ENCODE measurements at places on chromosomes 5 and 9. TPM values are rescaled to one million over a fixed set of nuclear protein-coding genes. Genes with fewer than 3 reads are reported as not detected.

HTR4 gene
- total RNA-seq: 0.16 TPM

DNA sequence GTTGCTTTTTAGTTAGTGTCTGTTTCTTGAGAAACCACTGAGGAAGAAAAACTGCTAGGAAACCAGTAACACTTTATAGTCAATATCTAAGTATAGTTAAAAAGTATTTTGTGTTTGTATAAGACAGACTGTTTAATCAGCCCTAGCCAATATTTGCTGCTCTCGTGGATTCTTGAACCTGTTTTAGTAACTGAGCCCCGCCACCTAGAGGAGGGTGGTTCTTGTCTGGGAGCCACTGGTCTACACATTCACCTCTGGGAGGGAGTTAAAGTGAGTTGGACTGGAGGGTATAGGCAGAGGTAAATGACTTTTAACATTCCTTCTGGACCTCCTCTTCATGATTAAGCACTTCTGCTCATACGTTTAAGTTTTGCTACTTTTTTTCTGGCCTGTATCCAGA is 117.2 kb downstream of the SPATA31D1 start:
- DNase-seq: no peak

DNA sequence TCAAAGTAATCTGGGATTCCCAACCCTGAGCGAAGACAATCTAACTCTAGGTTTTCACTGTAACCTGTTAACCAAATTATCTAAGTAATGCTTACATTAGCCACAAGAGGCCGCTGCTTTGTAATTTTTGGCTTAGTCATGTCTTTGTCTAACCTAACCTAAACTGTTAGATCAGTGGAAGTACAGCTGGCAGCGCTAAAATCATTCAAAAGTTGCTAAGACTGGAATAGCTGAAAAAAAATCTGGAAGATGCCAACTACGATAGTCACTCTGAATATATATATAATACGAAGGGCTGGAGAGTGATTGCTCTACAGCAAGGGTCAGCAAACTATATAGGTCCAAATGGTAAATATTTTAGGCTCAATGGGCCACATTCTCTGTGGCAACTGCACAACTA is 60.2 kb downstream of the FBXO38 start:
- DNase-seq: no peak

DNA sequence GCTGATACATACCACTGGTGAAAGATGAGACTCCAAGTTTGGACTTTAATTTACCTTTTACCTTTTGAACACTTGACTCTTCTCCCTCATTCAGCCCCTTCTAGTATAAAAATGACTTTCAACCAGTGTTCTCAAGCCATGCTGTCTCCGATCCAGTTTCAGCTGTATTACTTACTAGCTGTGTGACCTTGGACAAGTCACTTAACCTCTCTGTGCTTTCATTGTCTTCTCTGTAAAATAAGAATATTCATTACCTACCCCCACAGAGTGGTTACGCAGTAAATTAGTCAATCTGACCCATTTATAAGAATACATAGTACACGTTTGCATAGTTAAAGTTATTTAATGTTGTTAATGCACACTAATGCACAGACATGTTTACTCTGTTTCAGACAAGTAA is 12.6 kb upstream of the CEMIP2 start:
- DNase-seq: no peak

DNA sequence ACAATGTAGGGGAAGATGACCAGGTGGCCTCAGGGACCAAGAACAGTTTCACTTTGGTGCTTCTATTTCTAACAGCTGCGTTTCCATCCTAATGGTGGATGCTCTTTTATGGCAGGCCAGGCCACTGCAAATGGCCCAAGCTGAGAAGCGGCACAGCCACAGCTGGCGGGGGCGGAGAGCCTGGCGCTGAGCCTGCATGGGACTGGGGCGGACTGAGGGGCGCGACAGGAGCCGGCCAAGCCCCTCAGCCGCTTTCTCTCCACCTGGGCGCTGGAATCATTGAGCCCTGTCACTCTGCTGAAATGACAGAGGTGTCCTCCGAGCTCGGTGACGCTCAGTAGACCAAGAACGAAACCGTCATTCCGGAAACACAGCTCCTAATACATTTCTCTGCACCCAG is 317.3 kb upstream of the PDE4D start:
- DNase-seq: no peak

PCDHGC3 gene
- 46.8 TPM for total RNA-seq

GRCh38 chr5:139232147-139232724 is 34.1 kb upstream of the SIL1 start:
- DNase-seq: no peak

CNTLN gene
- 7.1 TPM for total RNA-seq

ANKRD18B gene
- not detected for total RNA-seq

DNA sequence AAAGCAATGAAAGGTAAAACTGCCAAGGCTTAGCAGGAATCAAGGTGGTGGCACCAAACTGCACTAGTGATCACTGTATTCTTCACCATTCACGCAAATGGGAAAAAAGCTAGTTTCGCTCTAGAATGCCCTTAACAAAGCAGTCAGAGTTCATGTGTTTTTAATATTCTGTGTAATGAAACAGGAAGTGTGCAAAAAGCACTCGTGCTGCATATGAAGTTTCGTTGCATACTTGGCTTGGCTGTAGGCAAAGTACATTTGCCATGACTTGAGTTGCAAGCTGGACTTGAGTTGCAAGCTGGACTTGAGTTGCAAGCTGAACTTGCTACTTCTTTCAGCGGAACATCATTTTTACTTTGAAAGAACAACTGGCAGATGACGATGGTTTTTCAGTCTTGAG is 55.4 kb downstream of the FOXI1 start:
- DNase-seq: no peak

DNA sequence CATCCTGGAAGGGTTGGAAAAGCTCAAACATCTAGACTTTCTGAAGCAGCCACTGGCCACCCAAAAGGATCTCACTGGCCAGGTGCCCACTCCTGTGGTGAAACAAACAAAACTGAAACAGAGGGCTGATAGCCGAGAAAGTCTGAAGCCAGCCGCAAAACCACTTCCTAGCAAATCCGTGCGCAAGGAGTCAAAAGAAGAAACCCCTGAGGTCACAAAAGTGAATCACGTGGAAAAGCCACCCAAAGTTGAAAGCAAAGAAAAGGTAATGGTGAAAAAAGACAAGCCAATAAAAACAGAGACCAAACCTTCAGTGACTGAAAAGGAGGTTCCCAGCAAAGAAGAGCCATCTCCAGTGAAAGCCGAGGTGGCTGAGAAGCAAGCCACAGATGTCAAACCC is 87.6 kb downstream of the MAP1B start:
- no peak for DNase-seq

All from mesenteric fat pad (tissue), 1 donor.